ENCODE measurements at places on chromosomes 16 and 17. TPM values are rescaled to one million over a fixed set of nuclear protein-coding genes. Genes with fewer than 3 reads are reported as not detected.

CCL5 gene
- 0.52 TPM for total RNA-seq

HOXB4 gene
- total RNA-seq, result 12.5 TPM

P2RX1 gene
- total RNA-seq, result 0.48 TPM

AOC3 gene
- 1.5 TPM for total RNA-seq

CACNG1 gene
- total RNA-seq, result not detected

CCL3 gene
- not detected for total RNA-seq

GPR142 gene
- not detected for total RNA-seq

RSKR gene
- total RNA-seq, result 3.7 TPM

TBC1D3K gene
- total RNA-seq, result not detected

CBX4 gene
- 24.7 TPM for total RNA-seq

OR3A3 gene
- total RNA-seq, result not detected

SLC5A11 gene
- total RNA-seq, result not detected

FGF11 gene
- total RNA-seq, result 2.1 TPM

MAP2K6 gene
- 2.2 TPM for total RNA-seq

WNK4 gene
- total RNA-seq, result 0.39 TPM

LAT gene
- total RNA-seq, result 1.4 TPM

TTLL6 gene
- not detected for total RNA-seq

PRM1 gene
- total RNA-seq, result not detected

SLC13A2 gene
- not detected for total RNA-seq

NPIPB12 gene
- total RNA-seq, result 4.4 TPM

OR1A1 gene
- not detected for total RNA-seq

ST6GALNAC1 gene
- not detected for total RNA-seq

MRPS23 gene
- total RNA-seq, result 29.0 TPM

HP gene
- 1.9 TPM for total RNA-seq

HEATR9 gene
- not detected for total RNA-seq

TBC1D3C gene
- not detected for total RNA-seq

BTBD17 gene
- not detected for total RNA-seq

TNFSF13 gene
- total RNA-seq, result 4.9 TPM

GCGR gene
- not detected for total RNA-seq
